ENCODE measurements at places on chromosomes 6 and 20. TPM values are rescaled to one million over a fixed set of nuclear protein-coding genes. Genes with fewer than 3 reads are reported as not detected.

The CST5 gene
- not detected for total RNA-seq

The SLC17A1 gene
- not detected for total RNA-seq

The SCP2D1 gene
- total RNA-seq = not detected

The LINC00237 gene
- total RNA-seq = not detected

The RPS21 gene
- 2,815 TPM for total RNA-seq

The SLC12A5 gene
- 15.1 TPM for total RNA-seq

The SRSF6 gene
- 107 TPM for total RNA-seq

The SEC23B gene
- 61.8 TPM for total RNA-seq
